ENCODE measurements at places on chromosomes 12 and 14. TPM values are rescaled to one million over a fixed set of nuclear protein-coding genes. Genes with fewer than 3 reads are reported as not detected.

DNA sequence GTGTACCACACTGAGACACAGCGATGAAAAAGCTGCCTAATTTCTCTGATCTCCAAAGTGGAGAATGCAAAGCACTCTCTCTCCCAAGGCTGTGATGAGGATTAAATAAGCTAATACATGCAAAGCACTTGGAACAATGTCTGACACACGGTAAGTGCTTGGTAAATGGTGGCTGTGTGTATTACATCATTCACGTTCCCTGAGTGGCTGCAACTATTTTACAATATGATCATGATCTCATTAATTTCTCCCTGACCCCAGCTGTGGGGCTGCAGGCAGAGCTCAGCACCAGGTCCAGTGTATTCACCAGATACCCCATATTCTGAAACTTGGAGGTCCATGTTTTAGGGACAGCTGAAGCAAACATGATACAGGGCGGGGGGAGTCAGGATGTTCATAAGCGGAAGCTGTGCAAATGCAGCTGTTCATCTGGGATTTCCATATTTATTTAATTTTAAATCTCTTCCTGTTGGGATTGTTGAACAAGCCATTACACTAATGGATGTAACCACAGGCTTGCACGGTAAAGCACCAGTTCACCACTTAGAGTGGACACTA is 106.4 kb downstream of the CCDC60 start:
- DNase-seq = no peak

GRCh38 chr12:95118138-95118787 is 44.8 kb upstream of the NR2C1 start:
- DNase-seq = no peak

GRCh38 chr12:9870286-9870866 is 1.2 kb upstream of the CLEC2B start:
- no peak for DNase-seq

DNA sequence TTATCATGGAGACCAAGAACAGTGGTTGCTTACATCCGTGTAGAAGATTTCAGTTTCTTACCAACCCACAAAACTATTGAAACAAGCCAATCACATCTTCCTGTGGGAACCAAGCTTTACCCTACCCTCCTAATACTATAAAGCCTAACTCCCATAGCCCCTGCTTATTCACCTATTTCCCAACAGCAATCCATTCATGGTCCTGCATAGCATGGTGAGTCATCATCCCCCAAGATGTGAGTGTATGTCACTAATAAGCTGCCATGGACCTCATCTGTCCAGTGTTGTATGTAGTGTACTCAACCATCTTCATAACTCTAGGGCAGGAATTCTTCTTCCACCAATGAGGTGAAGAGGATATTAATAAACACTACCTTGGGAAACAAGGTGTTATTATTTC is 1620.4 kb upstream of the FLRT2 start:
- DNase-seq = no peak

The FOXN3 gene
- total RNA-seq = 8.8 TPM

The TMEM116 gene
- total RNA-seq = 10.2 TPM

The TPH2 gene
- not detected for total RNA-seq

DNA sequence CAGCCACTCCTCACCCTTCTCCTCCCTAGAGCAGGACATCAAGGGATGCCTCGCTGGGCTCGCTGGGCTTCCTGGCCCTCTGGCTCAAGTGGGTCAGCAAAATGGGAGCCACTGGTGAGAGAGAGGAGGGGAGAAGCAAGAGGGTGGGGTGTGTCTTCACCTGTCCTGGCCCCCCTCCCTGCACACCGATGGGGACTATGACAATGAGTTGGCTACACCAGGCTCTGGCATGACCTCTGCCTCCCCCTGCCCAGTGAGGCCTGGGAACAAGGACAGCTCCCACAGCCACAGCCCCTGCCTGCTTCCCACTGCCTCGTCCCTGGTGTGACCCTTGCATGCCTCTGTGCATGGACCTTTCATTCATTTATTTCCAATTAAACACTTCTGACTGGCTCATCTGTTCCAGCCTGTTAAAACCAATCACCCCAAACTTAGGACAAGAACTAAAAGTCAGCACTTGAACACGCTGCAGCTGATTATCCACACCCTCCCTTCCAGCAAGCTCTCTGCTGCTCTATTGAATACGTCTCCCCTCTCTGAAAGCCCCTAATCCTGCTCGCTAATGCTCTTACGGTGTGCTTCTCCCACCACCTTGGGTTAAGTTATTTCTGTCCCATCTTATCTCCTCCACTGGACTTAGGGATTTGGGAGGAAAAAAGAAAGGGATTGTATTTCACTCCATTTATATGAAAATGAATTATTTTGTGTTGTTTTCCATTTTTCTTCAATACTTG is 5.8 kb upstream of the PPP2R5C start:
- DNase-seq = no peak

The COX8C gene
- total RNA-seq = not detected
